H9 (cell line): ENCODE measurements at places on chromosomes 1 and 21. TPM values are rescaled to one million over a fixed set of nuclear protein-coding genes. Genes with fewer than 3 reads are reported as not detected.

- no peaks in the 10 kb centered on the region for H3K27me3 ChIP-seq
- no peaks in the 10 kb centered on the region for H3K36me3 ChIP-seq
- H3K4me3 ChIP-seq: no peak overlapping the region
- no peak overlapping the region for H3K27ac ChIP-seq
These were observed 206.2 kb upstream of the C1orf87 start for GRCh38 chr1:60279798-60280197.

DNA sequence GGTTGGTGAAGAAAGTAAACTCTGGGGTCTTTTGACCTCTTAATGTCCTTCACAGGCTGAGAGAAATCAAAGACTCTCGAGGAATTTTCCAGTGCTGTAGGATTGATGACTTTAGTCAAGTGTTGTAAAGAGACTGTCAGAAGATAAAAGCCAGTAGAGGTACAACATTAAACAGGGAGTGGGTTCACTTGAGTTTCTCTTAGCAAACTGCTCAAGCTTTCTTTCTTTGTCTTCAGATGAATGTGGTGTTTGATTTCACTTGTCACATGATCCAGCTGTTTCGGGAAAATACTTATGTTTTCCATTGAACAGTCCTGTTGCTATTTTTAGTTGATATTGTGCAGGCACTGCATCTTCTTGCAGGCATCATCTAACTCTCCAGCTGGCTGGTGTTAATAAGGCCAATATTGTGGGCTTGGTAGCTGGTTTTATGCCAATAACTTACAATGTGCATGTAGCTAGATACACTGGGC is 45.6 kb downstream of the XCL2 start:
- no peak overlapping the region for H3K27ac ChIP-seq
- DNase-seq: no peak
- no peaks in the 10 kb centered on the region for H3K36me3 ChIP-seq
- no peaks in the 10 kb centered on the region for H3K27me3 ChIP-seq
- no peaks in the 10 kb centered on the region for H3K4me1 ChIP-seq
- no peak overlapping the region for H3K4me3 ChIP-seq

AIDA gene
- 91.1 and 92.8 TPM in 2 replicates for total RNA-seq

GRCh38 chr1:115565353-115565752 is 76.4 kb upstream of the VANGL1 start:
- H3K4me1 ChIP-seq: no peaks in the 10 kb centered on the region
- H3K36me3 ChIP-seq: peaks cover 2% of the 10 kb centered on the region; the same call in 1 of the 2 replicates
- DNase-seq: no peak

- peaks cover 1% of the 10 kb centered on the region; the same call in 1 of the 3 replicates for H3K36me3 ChIP-seq
- H3K4me3 ChIP-seq: no peak overlapping the region
- H3K4me1 ChIP-seq: no peaks in the 10 kb centered on the region
- H3K27ac ChIP-seq: no peak overlapping the region
These were observed 35.7 kb upstream of the ERRFI1 start for GRCh38 chr1:8061673-8062386.

DNA sequence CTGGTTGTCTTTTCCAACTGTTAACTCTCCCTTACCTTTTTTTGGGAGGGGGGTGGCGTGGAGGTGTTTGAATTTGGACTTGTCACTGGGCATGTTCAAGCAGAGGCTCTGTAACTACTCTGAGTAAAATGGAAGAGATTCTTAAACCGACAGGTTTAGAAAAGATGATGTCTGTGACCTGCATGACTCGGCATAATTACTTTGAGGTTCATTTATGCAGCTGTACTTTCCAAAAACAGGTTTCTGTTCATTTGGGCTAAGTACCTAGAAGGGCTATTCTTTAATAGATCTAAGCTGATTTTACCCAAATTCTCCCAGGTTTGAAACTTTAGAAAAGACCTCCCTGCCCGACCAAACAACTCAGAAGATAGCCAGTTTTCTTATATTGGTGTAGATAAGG is 80.3 kb downstream of the SLC35A3 start:
- peaks cover 4% of the 10 kb centered on the region; the same call in 1 of the 2 replicates for H3K4me1 ChIP-seq
- no peak for DNase-seq
- no peak overlapping the region for H3K27ac ChIP-seq
- peaks cover 15% of the 10 kb centered on the region for H3K36me3 ChIP-seq
- H3K4me3 ChIP-seq: no peak overlapping the region

DNA sequence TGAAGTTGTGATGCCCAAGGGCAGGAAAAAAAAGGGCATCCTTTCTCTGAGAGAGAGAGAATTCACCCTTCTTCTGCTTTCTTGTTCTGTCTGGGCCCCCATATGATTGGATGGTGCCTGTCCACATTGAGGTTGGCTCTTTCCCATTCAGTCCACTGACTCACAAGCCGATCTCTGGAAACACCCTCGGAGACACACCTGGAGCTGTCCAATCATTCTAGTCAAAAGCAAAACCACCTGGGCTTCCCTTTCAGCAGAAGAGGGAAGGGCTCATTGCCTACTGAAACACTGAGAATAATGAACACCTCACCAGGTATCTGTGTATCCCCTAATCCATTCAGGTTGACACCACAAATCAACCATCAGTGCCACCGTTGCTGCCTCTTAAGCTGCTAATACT is 103.7 kb upstream of the GNG12 start:
- DNase-seq: no peak
- no peak overlapping the region for H3K4me3 ChIP-seq
- H3K27me3 ChIP-seq: no peaks in the 10 kb centered on the region
- no peak overlapping the region for H3K27ac ChIP-seq

E2F2 gene
- total RNA-seq: 5.1 TPM in 2 replicates

GRCh38 chr1:70674941-70675685 is 264.0 kb downstream of the CTH start:
- no peak overlapping the region for H3K4me3 ChIP-seq
- no peaks in the 10 kb centered on the region for H3K27me3 ChIP-seq
- DNase-seq: no peak
- H3K36me3 ChIP-seq: no peaks in the 10 kb centered on the region

GRCh38 chr1:157521056-157521455 is 31.3 kb downstream of the FCRL5 start:
- H3K4me1 ChIP-seq: no peaks in the 10 kb centered on the region
- H3K36me3 ChIP-seq: no peaks in the 10 kb centered on the region
- no peak overlapping the region for H3K4me3 ChIP-seq

DNA sequence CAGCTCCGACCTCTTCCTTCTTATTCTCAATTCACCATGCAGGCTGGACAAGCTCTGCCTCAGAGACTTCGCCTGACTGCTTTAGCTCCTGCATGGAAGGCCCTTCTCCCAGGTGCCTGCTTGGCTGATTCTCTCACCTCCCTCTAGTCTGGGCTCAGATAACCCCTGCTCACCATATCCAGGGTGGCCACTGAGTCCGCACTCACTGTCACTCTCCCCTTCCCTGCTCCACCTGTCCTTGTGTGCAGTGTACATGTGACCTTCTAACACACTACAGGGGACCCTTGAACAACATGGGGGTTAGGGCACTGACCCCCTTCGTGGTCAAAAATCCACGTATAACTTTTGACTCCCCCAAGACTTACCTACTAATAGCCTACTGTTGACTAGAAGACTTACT is 14.4 kb upstream of the GALNT2 start:
- H3K27ac ChIP-seq: no peak overlapping the region
- no peaks in the 10 kb centered on the region for H3K4me1 ChIP-seq
- H3K27me3 ChIP-seq: no peaks in the 10 kb centered on the region
- no peak for DNase-seq
- H3K4me3 ChIP-seq: no peak overlapping the region

- H3K4me1 ChIP-seq: no peaks in the 10 kb centered on the region
- no peak overlapping the region for H3K4me3 ChIP-seq
- no peak for DNase-seq
- peaks cover 4% of the 10 kb centered on the region; the same call in 1 of the 2 replicates for H3K36me3 ChIP-seq
These were observed 116.7 kb upstream of the CHRM3 start for GRCh38 chr1:239269706-239270105.

GRCh38 chr1:206841609-206842323 is 23.7 kb upstream of the IL20 start:
- H3K27me3 ChIP-seq: no peaks in the 10 kb centered on the region
- no peak for DNase-seq
- no peaks in the 10 kb centered on the region for H3K4me1 ChIP-seq

DNA sequence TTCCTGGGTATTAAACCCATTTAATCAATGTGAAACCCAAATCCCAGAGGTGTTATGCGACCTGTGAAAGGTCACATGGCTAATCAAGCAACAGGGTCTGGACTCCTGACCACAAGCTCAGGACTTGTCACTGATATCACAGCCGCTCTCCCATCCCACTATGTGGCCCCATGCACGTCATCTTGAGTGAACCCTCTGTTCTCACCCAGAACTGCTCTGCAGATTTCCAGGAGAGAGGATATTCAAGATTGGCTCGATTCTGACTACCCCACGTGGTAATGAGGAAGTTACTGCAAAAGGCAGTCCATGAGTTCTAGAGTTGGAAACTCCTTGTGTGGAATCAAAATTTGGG is 173.5 kb upstream of the ETV3 start:
- H3K36me3 ChIP-seq: peaks cover 5% of the 10 kb centered on the region; the same call in 1 of the 2 replicates
- DNase-seq: peak; percentile 29
- H3K4me1 ChIP-seq: peaks cover 5% of the 10 kb centered on the region; the same call in 1 of the 2 replicates

- H3K4me1 ChIP-seq: no peaks in the 10 kb centered on the region
- no peaks in the 10 kb centered on the region for H3K36me3 ChIP-seq
- no peak for DNase-seq
These were observed 1.7 kb downstream of the IGFN1 start for GRCh38 chr1:201192261-201192788.

- DNase-seq: no peak
- no peaks in the 10 kb centered on the region; the same call in 1 of the 2 replicates for H3K4me1 ChIP-seq
- H3K27me3 ChIP-seq: no peaks in the 10 kb centered on the region
- H3K27ac ChIP-seq: no peak overlapping the region
These were observed 23.4 kb downstream of the CSF1 start for GRCh38 chr1:109933856-109934711.

GRCh38 chr21:44965251-44966022 is 25.6 kb downstream of the SLX9 start:
- DNase-seq: no peak
- H3K27ac ChIP-seq: no peak overlapping the region
- H3K27me3 ChIP-seq: no peaks in the 10 kb centered on the region
- H3K4me1 ChIP-seq: no peaks in the 10 kb centered on the region
- peaks cover 59% of the 10 kb centered on the region for H3K36me3 ChIP-seq
- H3K4me3 ChIP-seq: no peak overlapping the region

- no peaks in the 10 kb centered on the region for H3K36me3 ChIP-seq
- H3K4me3 ChIP-seq: no peak overlapping the region
- H3K4me1 ChIP-seq: peaks cover 7% of the 10 kb centered on the region
- no peak overlapping the region for H3K27ac ChIP-seq
These were observed 143.9 kb upstream of the DNAH14 start for GRCh38 chr1:224785622-224786021.

DNA sequence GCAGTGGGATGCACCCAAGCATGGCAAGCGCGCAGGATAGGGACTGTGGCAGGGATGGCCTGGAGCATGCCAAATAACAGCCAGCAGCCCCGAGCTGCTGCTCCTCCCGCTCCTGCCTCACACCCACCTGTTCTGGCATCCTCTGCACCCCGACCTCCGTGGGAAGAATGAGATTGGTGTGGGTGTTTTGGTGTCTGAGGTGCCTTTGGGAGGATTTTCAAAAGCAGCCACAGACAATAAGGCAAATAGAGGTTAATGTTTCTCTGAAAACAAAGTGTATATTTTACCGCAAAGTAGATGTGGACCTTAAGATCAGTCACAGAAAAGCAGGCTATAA is 35.5 kb downstream of the IGFN1 start:
- H3K27me3 ChIP-seq: peaks cover 2% of the 10 kb centered on the region; the same call in 1 of the 2 replicates
- DNase-seq: no peak
- H3K4me3 ChIP-seq: no peak overlapping the region
- H3K4me1 ChIP-seq: peaks cover 2% of the 10 kb centered on the region; the same call in 1 of the 2 replicates

- peaks cover 9% of the 10 kb centered on the region for H3K36me3 ChIP-seq
- no peak overlapping the region for H3K27ac ChIP-seq
- no peaks in the 10 kb centered on the region for H3K27me3 ChIP-seq
- no peak for DNase-seq
These were observed 5.8 kb downstream of the OR14I1 start for GRCh38 chr1:248696774-248697173.

DNA sequence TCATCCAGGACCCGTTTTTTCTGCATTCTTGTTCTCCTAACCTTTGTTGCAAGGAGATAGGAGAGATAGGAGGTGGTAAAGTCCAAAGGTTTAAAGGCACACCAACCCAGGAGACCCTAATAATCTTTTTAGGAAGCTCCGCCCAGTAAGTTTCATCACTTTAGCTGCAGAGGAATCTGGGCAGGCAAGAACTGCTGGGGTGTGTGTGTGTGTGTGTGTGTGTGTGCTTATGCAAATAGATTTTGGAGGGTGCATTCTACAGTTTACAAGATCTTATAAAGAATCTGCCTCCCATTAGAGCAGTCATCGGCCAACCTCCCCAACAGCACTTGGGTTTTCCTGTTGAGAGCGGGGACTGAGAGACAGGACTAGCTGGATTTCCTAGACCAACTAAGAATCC is 3.9 kb upstream of the IL10 start:
- no peak overlapping the region for H3K4me3 ChIP-seq
- H3K27me3 ChIP-seq: no peaks in the 10 kb centered on the region
- no peak overlapping the region for H3K27ac ChIP-seq
- no peaks in the 10 kb centered on the region for H3K36me3 ChIP-seq
- H3K4me1 ChIP-seq: no peaks in the 10 kb centered on the region
- DNase-seq: no peak
